ENCODE measurements at places on chromosomes 12 and 14. TPM values are rescaled to one million over a fixed set of nuclear protein-coding genes. Genes with fewer than 3 reads are reported as not detected.

BMAL2 gene
- 0.72 TPM for total RNA-seq

TPPP2 gene
- total RNA-seq = 1.4 TPM

MYO1H gene
- total RNA-seq = not detected

RBP5 gene
- total RNA-seq = 6.2 TPM

INHBE gene
- not detected for total RNA-seq

LMNTD1 gene
- not detected for total RNA-seq

ASB2 gene
- total RNA-seq = 2.0 TPM

PIWIL1 gene
- 0.34 TPM for total RNA-seq

GPR65 gene
- 0.46 TPM for total RNA-seq

KCNC2 gene
- not detected for total RNA-seq

STAB2 gene
- total RNA-seq = 0.12 TPM

FGF6 gene
- not detected for total RNA-seq

TCTN1 gene
- 47.9 TPM for total RNA-seq

BCAT1 gene
- 14.9 TPM for total RNA-seq

ENDOU gene
- total RNA-seq = 3.2 TPM

GCH1 gene
- 2.0 TPM for total RNA-seq
